ENCODE measurements at places on chromosomes 4 and X.

DNA sequence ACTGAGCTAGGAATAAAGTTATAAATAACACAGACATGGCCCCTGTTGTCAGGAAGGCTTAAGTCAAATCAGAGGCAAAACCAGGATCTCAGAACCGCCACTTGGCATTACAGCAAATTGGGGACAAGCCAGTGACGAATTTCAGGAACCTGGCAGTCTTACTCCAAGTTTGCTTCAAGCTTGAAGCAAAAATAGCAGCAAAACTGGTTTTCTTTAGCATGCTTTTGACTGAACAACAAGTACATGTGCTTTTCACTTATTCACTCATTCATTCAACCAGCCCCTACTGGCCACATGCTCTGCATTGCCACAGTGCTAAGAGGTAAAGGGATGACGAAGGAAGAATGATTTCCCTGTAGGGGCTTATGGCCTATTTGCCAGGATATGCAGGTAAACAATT is 253.9 kb upstream of the PPARGC1A start:
- no peak for DNase-seq

- DNase-seq = peak; percentile 53
Observed at GRCh38 chr4:106268786-106269185, 47.2 kb downstream of the TBCK start.

GRCh38 chr4:65311120-65311519 is 359.2 kb downstream of the EPHA5 start:
- DNase-seq = no peak

- no peak for DNase-seq
Observed at GRCh38 chr4:40838742-40839141, 89.0 kb downstream of the NSUN7 start.

DNA sequence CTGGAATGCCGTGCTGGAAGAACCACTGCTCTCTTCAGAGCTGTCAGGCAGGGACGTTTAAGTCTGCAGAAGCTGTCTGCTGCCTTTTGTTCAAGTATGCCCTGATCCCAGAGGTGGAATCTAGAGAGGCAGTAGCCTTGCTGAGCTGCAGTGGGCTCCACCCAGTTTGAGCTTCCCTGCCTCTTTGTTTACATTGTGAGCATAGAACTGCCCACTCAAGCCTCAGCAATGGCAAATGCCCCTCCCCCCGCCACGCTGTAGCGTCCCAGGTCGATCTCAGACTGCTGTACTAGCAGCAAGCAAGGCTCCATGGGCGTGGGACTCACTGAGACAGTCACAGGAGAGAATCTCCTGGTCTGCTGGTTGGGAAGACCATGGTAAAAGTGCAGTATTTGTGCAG is 34.8 kb upstream of the MUC7 start:
- no peak for DNase-seq

GRCh38 chr4:112857461-112857860 is 192.0 kb upstream of the ANK2 start:
- peak; percentile 96 for DNase-seq

GRCh38 chr4:73345399-73345975 is 58.6 kb upstream of the ALB start:
- DNase-seq = no peak

- peak; percentile 59 for DNase-seq
Observed at GRCh38 chr4:1748465-1748995, 27.2 kb downstream of the TACC3 start.

GRCh38 chr4:81546777-81547176 is 75.1 kb upstream of the RASGEF1B start:
- DNase-seq = no peak

GRCh38 chr4:95095348-95095974 is 337.7 kb downstream of the BMPR1B start:
- peak; percentile 68 for DNase-seq

GRCh38 chr4:17477774-17478472 is 34.0 kb downstream of the QDPR start:
- DNase-seq = no peak

GRCh38 chr4:159433337-159433736 is 330.5 kb downstream of the RAPGEF2 start:
- DNase-seq = no peak

DNA sequence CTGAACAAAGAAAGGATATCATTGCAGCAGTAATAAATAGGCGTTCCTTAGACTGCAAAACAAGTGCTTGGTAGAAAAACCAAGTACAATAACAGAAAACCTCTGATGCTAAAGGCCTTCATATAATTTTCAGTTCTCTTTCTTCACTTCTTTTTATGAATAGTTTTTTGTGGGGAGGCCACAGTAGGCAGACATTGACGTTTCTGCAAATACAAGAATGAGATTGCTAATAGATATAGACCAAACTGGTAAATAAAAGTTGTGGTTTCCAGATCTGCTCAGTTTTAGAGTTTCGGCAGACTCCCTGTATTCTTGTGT is 57.0 kb upstream of the RAP1GDS1 start:
- DNase-seq = no peak

DNA sequence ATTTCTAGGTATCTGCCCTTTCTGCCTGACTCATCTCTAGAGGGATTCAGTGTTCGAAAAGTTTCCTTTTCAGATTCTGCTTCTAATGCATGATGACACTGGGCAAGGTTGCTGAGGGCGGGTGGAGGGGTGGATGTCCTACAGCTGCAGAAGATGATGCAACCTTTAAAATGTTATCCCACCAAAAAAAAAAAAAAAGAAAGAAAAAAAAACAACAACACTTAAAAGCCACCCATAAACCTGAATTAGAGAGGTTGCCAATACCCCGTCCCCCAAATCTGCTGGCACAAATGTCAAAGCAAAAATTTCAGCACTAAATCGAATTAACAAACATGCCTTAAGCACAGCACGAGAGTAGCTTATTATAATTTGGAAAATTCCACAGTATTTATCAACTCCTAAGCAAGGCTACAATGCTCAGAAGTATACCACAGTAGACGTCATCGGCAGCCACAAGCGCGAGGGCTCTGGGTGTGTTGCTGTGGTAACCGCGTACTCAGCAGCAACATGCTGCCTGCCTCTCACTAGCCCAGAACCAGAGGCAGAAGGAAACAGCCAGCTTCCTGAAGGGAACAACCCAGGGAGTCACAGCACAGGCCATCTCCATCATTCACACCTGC is 167.5 kb upstream of the MAP3K15 start:
- DNase-seq = peak; percentile 93

DNA sequence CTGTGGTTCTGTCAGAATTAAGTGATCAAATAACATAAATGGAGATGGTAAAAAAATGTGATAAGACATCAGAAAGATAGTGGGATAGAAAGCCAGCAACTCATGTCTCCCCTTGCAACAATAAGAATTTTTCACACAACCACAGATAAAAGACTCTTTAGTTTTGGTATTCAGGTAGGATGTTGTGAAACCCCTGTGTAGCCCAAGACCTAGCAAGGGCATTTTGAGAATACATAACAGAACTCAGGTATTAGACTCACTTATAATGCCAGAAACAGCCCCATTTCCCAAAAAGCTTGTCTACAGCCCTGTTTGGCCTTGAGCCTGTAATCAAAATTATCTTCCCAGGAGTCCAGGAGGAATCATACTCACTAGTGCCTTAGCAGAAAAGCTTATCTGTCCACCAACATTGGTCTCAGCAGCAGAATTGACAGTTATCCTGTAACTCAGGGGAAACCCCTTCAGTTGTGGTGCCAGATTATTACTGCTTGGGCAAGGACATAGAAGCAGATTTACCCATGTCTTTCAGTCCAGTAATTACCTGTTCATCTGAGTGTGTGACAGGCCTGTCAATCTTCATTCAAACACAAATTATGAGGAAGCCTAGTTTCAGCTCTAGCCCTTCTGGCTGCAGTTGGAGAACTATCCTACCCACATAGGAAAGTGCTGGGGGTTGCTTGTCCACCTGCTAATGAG is 41.0 kb upstream of the UGT2B17 start:
- no peak for DNase-seq

- DNase-seq = no peak
Observed at GRCh38 chrX:120755066-120755846, 120.4 kb downstream of the CT47B1 start.

DNA sequence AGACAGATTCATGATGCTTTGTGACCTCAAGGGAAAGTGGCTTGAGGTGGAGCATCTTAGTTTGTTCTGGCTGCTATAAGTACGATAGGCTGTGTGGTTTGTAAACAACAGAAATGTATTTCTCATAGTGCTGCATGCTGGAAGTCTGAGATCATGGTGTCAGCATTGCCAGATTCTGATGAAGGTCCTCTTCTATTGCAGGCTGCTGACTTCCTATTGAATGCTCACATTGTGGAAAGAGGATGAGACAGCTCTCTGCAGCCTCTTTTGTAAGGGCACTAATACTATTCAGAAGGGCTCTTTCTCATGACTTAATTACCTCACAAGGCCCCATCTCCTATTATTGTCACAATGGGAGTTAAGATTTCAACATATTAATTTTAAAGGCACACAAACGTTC is 1674.0 kb upstream of the PCDH7 start:
- peak; percentile 62 for DNase-seq

GRCh38 chr4:24896977-24897376 is 15.9 kb downstream of the CCDC149 start:
- DNase-seq = no peak

DNA sequence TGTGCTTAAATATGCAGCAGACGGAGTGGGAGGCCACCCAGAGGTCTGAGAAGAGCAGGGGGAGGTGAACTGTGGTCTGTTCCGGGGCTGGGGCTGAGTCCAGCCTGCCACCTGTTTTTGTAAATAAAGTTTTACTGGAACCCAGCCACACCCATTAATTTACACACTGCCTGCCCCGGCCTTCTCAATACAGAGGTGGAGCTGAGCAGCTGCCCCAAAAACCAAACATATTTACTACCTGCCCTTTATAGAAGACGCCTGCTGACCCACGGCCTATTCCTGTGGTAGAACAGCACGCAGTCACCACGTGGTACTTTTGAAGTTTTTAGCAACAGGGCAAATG is 45.9 kb downstream of the FGFRL1 start:
- no peak for DNase-seq

- no peak for DNase-seq
Observed at GRCh38 chr4:11597506-11597905, 168.8 kb upstream of the HS3ST1 start.

GRCh38 chr4:37549041-37549440 is 137.1 kb downstream of the RELL1 start:
- peak; percentile 84 for DNase-seq

DNA sequence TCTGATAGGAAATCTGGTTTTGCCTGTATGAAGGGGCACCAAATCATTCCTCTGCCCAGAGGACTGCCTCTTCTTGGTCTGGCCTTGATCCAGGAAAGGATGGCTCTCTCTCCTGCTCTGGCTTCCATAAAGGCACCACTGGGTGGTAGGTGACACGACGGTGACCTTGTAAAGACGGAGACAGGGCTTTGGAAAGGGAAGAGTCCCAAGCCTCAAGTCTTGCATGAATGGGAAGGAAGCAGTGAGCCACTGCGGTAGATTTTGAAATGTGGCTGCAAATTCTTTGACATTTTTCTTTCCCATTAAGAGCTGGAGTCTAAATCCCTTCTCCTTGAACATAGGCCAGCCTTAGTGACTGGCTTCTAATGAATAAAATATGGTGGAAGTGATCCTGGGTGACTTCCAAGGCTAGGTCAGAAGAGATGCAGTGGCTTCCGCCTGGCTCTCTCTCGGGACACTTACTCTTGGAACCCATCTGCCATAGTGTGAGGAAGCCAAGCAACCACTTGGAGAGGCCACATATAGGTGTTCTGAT is 347.4 kb downstream of the BCOR start:
- peak; percentile 37 for DNase-seq

DNA sequence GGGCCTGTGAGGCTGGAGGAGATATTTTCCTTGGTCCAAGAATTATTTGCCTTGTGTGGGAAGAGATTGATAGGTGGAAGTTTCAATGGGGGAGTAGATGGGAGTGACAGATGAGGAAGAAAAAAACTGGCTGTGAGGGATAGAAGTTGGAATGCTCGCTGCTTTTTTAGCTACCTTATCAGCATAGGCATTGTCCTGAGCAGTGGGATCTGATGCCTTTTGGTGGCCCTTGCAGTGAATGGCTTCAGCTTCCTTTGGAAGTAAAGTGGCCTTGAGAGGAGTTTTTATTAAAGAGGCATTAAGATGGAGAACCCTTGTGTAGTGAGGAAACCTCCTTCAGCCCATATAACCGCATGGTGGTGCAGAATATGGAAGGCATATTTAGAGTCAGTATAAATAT is 16.0 kb downstream of the KLKB1 start:
- no peak for DNase-seq

DNA sequence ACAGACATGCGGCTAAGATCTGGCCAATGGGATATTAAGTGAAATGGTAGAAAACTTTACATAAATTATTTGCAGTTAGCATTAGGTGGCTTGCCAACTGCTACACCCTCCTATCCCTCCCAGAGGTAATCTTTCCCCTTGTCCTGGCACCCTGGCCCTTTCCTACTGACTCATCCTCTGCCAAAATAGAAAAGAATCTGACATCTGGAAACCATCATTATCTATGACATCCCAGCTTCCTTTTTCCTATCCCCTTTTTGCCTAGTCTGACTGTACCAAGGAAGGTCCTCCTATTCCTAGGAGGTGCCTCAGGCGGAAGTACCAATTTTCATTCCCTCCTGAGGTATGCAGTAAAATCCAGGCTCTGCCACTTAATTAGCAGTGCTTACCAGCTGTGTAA is 163.6 kb upstream of the KLF3 start:
- DNase-seq = peak; percentile 9

GRCh38 chrX:23557070-23557469 is 110.2 kb upstream of the PRDX4 start:
- DNase-seq = no peak

GRCh38 chr4:8238036-8238511 is 31.5 kb upstream of the HTRA3 start:
- DNase-seq = no peak

DNA sequence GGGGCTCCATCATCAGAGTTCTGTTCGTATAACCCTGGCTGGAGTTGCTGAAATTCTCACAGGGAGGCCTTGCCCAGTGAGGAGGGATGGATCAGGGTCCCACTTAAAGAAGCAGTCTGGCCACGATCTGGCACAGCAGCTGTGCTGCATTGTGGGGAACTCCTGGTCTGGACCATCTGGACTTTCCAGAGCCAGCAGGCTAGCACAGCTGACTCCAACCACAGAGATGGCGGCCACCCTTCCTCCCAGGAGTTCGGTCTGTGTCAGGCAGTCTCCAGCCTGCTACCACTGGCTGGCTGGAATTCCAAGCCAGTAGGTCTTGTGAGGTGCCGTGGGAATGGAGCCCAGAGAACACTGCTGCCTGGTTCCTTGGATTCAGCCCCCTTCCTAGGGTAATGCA is 62.0 kb downstream of the SLAIN2 start:
- DNase-seq = no peak

- DNase-seq = no peak
Observed at GRCh38 chr4:74367656-74368290, 2.8 kb downstream of the EREG start.

- no peak for DNase-seq
Observed at GRCh38 chr4:26005764-26006163, 91.7 kb downstream of the SMIM20 start.

GRCh38 chr4:9841072-9841471 is 59.6 kb downstream of the DRD5 start:
- DNase-seq = no peak

- no peak for DNase-seq
Observed at GRCh38 chrX:74063426-74064155, 240.4 kb upstream of the ZCCHC13 start.

- DNase-seq = no peak
Observed at GRCh38 chr4:29948858-29949257, 771.3 kb upstream of the PCDH7 start.

- DNase-seq = no peak
Observed at GRCh38 chr4:182705389-182705788, 211.8 kb downstream of the DCTD start.
